ENCODE measurements at places on chromosomes 4 and X.

DNA sequence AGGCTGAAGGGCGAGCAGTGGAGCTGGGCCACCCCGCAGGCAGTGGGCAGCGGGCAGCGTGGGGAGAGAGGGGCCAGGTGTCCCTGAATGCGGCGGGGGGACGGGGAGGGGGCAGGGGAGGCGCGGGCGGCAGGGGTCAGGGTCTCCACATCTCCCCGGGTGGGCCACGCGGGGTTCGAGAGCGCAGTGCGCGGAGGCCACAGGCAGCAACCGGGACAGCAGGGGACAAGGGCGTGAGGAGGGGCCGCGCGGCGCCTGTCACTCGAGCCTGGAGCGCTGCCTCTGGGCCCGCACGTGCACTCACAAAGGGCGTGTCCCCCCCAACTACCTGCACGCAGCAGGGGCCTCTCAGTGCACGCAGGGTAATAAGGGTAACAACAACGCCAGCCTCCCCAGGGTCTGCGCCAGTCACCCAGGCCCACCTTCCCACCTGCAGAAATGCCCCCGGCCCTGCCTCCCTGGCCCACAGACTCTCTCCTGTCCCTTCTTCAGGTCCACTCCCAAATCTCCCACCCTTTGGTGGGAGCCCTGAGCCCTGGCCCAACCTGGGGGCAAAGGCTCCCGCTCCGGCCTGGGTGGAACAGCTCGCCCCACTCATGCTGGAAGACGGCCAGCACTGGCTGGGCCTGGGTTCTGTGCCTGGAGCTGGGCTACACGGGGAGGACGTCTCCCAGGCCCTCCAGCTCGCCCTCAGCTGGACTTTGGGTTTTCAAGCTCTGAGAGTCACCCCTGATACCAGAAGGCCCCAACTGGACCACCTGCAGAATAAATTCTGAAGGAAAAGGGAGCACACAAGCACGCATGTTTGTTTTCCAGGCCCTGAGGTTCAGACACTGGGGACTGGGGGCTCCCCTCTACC lies 53.2 kb downstream of the ZFYVE28 start:
- DNase-seq, result no peak

- no peak for DNase-seq
These were observed 10.5 kb upstream of the RTL5 start for GRCh38 chrX:72142094-72142793.

DNA sequence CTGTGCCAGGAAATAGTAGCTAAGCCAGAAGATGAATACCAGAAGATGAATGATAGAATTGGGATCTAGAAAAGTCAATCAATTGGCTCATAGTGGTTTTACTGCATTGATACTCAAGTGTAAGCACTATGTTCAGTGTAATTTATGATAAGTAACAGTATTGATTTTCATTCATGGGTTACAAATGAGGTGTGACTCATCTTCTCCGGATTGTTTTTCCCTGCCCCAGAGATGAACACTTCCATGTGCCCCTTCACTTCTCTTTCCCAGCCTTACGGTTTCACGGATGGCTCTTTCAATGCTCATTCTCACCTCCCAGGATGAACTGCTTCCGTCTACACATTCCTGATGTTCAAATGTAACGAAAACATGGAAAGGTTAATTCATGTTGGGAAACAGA lies 9.8 kb upstream of the GUCY1B1 start:
- DNase-seq, result no peak

- no peak for DNase-seq
These were observed 51.8 kb upstream of the RBPJ start for GRCh38 chr4:26269038-26269437.

- DNase-seq, result no peak
These were observed 408.6 kb downstream of the PPP3CA start for GRCh38 chr4:100938698-100939097.

DNA sequence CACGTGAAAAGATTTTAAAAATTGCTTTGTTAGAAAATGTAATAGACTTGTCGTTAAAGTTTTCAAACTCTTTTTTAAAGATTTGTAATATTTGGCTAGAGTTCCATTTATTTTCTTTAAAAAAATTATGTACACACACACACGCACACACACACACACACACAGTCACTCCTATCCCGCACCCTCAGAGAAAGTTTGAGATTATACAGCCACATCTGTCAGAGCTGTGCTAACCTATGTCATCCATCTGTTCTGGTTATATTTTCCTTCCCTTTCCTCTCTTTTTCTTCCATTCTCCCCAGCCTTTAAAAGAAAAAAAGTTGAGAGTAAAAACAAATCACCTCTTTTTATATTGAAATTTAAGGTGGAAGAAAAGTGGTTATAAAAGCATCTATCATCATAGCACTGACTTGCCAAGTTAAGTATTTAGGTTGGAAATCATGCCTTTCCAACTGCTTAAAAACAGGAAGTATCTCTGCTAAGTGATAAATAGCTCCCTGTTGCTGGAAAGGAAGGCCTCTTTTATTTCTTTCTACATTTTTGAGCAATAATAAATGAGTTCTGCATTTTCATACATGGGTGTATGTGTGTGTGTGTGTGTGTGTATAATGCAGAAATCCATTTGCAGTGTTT lies 163.3 kb upstream of the SPRY1 start:
- no peak for DNase-seq

DNA sequence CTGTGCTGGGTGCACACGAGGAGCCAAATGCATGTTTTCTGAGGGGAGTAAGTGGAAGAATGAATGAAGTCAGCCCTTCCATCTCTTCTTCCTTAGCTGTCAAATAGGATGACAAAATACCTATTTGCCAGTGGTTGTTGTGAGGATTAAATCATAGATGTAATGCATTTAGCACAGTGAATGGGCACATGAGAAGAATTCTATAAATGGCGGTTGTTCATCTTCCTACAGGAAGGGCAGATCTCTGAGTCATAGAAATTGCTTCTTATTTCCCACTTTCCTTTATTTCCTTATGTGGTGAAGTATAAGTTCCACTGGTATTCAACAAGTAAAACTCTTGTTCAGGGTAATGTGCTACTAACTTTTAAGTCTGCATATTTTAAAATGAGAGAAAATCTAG lies 83.1 kb downstream of the SORBS2 start:
- DNase-seq, result no peak

DNA sequence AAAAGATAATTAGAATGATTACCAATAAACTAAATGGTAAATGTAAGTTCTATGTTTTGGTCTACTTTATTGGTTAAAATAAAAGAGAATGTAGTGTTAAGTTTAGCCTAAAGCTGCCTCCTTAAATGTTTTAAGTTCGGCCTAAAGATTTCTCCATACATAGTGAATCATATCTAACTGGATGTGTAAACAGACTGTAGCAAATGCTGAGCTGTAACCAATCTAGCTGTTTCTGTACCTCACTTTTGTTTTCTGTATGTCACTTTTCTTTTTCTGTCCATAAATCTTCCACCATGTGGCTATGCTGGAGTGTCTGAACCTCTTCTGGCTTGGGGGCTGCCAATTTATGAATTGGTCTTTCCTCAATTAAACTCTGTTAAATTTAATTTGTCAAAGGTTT lies 121.2 kb downstream of the TBCK start:
- DNase-seq, result no peak

- peak; percentile 54 for DNase-seq
These were observed 27.2 kb downstream of the NOP14 start for GRCh38 chr4:2935762-2936743.

GRCh38 chr4:128665514-128665913 lies 144.0 kb upstream of the JADE1 start:
- no peak for DNase-seq

- no peak for DNase-seq
These were observed 3.1 kb downstream of the CXXC4 start for GRCh38 chr4:104491481-104492182.
